ENCODE measurements at places on chromosomes 11 and 22.

GRCh38 chr11:117222991-117223740 is 8.7 kb downstream of the PCSK7 start:
- DNase-seq: no peak

DNA sequence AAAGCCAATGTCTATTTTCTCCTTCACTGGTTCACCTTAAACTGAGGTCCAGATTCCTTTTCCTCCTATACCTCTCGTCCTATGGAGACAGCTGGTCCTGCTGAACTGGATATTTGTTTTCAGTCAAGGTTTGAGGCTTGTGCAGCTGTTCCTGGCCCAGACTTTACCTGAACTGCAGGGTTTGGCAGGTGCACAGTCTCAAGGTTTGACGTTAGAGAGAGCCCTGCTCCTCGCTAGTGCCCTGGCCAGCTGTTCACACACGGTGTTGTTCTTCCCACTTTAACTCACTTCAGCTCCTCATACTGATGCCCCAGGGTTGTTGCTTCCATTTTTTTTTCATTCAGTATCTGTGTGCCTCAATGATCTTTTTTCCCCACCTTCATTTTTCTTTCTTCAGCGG is 74.0 kb upstream of the TTC12 start:
- DNase-seq: no peak

DNA sequence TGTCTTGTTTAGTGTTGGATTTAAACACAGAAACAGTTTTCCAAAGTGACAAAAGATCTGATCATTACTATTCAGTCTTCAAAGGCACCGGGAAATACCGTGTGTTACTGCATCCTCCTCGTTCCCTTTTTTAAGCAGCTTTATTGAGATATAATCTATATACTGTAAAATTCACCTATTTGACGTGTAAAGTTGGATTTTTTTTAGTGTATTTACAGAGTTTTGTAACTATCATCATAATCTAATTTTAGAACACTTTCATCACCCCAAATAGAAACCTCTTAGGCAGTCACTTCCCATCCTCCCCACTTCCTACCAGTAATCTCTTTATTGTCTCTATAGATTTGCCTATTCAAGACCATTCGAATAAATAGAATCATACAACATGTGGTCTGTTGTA is 1.4 kb downstream of the ANO5 start:
- no peak for DNase-seq

GRCh38 chr11:59102259-59102765 is 4.7 kb upstream of the FAM111B start:
- DNase-seq: peak; percentile 44

- DNase-seq: no peak
Observed at GRCh38 chr11:7473717-7474116, 11.6 kb upstream of the OLFML1 start.

DNA sequence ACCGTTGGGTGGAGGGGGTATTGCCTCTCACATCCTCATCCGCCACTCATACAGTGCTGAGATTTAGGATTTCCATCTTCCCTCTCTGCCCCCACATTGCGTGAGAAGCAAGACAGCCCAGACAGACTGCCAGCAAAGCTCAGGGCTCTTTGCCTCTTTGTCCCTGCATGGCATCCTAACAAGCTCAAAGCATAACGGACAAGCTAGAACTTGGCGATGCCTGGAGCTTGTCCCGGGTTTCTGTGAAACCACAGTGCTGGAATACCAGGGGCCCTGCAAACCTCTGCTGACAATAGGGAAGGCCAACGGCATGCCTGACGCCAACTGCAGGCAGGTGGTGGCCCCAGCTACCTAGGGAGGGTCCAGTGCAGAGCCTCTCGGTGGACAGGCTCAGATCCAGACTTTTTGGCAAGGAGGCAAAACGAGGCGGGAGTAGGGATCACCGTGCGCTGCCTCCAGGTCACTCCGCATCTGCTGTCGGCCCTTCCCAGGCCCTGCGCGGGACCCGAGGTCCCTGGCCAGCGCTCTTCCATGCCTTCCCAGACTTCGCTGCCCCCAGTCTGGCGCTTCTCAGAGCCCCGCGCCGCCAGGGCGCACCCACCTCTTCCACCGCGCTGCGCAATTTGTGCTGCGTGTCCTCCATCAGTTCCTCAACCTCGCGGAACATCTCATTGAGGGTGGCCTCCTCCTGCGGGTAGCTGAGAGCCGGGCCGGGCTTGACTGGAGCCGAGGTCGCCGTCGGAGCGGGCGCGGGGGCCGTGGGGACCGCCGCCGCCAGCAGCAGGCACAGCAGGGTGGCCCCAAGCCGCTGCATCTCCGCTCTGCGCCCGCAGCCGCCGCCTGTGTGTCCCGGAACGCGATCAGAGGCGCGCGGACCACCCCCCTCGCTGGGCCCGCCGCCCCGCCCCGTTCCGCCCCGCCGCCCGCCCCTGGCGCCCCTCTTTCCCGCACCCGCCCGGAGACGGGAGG is at the start of gene DKK3:
Gene DKK3, minus strand, starts transcription at position 858 of the 969 bp plus-strand sequence. Its CDS starts 44 bp downstream, at position 814.
- DNase-seq: peak; percentile 63

- DNase-seq: peak; percentile 37
Observed at GRCh38 chr11:104812103-104812788, 86.0 kb downstream of the CASP12 start.

DNA sequence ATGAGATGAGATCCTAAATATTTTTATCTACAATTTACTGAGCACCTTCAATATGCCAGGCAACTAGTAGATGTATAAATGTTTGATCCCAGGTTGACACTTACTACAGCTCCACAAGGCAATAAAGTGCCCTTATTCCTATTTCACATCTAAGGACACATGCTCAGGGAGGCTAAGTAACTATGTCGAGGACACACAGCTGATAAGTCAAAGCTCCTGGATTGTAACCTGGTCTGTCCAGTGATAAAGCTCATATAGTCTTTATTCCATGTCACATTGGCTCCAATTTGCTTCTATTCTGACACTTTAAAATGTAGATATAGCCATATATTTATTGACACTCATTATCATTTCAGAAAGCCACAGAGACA is 93.8 kb upstream of the BMAL1 start:
- DNase-seq: no peak

DNA sequence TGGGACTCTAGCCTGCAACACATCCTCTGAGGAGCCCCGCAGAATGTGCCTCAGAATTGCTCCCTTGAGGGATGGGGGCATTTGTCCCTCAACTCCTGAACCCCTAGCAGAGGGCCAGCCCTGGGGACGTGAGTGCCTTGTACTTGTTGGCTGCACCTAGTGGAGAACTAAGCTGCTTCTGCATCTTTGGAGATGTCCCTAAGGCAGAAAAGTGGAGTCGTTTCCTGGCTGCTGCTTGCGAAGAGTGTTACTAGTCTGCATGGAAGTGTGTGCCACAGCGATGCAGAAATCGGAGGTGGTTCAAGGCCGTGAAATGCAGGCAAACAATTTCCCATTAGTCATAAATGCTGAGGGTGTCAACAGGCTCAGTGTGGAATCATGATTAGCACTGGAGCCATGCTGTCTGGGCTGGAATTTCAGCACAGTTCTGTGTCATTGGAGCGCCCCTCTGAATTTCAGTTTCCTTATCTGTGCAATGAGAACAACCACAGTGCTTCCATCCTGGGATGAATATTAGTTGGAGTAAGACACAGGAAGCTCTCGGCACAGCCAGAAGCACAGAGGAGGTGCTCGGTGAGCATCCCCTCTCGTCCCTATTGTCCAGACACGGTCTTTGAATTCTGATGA is 56.5 kb downstream of the MIAT start:
- no peak for DNase-seq

GRCh38 chr22:46674906-46675305 is 54.7 kb downstream of the GRAMD4 start:
- no peak for DNase-seq

DNA sequence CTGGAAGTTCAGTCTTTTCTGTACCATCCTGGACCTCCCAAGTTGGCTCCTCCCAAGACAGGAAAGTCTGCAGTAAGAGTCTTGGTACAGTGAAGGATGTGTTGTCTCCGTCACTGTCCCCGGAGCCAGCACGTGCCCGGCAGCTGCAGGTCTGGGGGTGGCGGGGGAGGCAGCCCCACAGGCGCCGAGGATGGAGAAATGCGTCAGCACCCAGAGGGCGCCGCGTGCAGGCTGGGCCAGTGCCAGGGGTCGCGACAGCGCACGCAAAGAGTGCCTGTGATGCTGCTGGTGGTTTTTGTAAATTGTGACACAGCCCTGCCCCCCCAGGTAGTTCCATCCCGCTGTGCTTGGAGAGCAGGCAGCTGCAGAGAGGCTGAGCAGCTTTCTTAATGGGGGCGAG is 1200.5 kb downstream of the BRD1 start:
- DNase-seq: peak; percentile 61

- no peak for DNase-seq
Observed at GRCh38 chr22:46849101-46849500, 86.7 kb downstream of the TBC1D22A start.

DNA sequence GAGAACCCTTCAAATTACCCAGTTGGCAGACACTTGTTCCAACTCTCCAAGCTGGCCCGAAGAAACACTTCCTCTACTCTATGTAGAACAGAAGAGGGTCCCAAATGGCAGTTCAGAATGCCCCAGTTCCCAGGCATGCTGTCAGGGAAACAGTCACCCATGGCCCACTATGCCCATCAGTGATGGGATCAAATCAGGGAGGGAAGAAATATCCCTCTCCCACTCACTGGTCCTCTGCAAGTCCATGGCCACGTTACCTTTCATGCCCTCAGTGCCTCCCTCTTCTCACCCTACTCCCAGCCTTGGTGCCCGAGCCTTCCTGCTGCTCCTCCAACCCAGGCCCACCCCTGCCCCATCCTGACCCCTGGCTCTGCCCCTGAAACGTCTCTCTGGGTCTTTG is 16.6 kb downstream of the APOL3 start:
- DNase-seq: no peak

Measured in pons (tissue), 1 donor.